ENCODE measurements at places on chromosomes 16 and 17.
A peak's percentile ranks its signal among the peaks of the same experiment; 100 is the strongest.

DNA sequence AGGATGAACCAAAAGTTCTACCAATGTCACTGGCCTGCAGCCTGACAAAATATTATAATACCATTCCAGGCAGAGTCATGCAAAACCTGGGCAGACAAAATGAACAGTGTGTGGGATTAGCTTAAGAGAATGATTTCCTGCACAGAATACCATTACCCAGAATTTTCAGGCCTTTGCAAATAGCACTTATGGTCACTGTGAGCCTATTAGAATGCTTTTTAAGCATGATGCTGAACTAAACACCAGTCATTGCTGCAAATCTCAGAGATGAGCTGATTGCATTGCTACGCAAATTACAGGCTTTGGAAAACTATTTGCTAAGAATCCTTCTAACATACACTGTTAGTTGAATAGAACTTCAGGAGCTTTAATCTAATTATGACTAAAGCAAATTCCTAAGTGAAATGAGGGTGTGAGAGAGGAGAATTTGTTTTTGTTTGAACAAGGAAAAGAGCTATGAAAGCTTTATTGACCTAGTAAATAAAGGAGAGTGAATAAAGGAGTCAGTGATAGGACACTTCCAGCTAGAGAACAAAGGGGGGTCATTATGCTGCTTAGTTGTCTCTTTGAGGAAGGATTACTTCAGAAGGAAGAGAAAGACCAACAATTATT lies 398.8 kb downstream of the HS3ST3B1 start:
- no peak for DNase-seq

GRCh38 chr17:49204516-49204915 lies 5.9 kb downstream of the GNGT2 start:
- DNase-seq, result no peak

GRCh38 chr17:76772842-76773525 lies 35.1 kb downstream of the MFSD11 start:
- DNase-seq, result peak; percentile 56

DNA sequence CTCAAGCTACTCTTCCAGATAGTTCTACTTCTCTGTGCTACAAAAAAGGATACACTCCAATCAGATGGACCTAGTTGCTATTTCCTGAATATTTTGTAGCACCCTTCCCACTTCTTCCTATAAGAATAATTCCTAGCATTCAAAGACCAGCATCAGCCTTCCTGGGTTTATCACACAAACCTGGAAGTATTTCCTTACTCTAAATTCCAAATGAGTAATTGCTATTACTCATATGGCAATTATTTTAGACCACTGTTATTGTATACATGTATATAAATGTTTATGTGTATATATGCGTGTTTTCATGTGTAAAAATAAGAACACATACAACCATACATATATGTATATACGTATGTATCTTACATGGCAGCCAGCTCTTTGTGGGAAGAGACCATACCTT lies 130.6 kb downstream of the MYO1D start:
- DNase-seq, result no peak

GRCh38 chr17:7560172-7561027 lies 1.3 kb upstream of the SENP3 start:
- peak; percentile 61 for DNase-seq

All from left hindlimb (tissue), 1 donor.